Stimulated activated CD8-positive, alpha-beta memory T cell treated with anti-CD3 and anti-CD28 coated beads, Interleukin-7, amount 100 ng/mL, for 1 hour (primary cell): ENCODE measurements at places on chromosomes 5 and 9.

GRCh38 chr9:112700085-112700484 is 17.8 kb downstream of the INIP start:
- DNase-seq: no peak

- no peak for DNase-seq
Measured at GRCh38 chr9:83299571-83299970, 236.6 kb upstream of the RASEF start.

- DNase-seq: no peak
Measured at GRCh38 chr9:26789959-26790358, 102.6 kb downstream of the CAAP1 start.

DNA sequence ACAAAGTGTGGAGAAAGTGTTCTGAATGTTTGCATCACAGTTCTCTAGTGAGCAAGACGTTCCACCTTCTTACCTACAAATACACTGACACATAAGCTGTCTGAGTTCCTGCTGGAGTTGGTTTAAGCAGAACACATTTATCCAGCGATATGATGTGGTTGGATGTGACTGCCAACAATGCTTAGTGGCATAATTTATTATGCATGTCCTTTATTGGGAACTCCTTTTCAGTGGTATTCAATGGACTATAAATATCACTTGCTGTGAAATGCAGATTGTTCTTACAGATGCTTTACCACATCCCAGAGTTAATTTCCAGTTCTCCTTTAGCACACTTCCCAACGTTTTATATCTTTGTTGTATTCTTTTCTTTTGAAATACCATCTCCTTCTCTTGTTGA is 222.2 kb downstream of the LURAP1L start:
- DNase-seq: no peak

GRCh38 chr5:35777358-35778087 is 79.2 kb upstream of the IL7R start:
- peak; percentile 30 for DNase-seq

- DNase-seq: no peak
Measured at GRCh38 chr5:78527054-78527859, 121.3 kb downstream of the LHFPL2 start.

GRCh38 chr5:149852641-149853330 is 91.8 kb downstream of the PDE6A start:
- DNase-seq: peak; percentile 16
